ENCODE measurements at places on chromosomes 6 and 20. TPM values are rescaled to one million over a fixed set of nuclear protein-coding genes. Genes with fewer than 3 reads are reported as not detected.

- peak; percentile 96 for DNase-seq
These were observed 161.3 kb upstream of the AGPAT4 start for GRCh38 chr6:161434921-161435747.

DNA sequence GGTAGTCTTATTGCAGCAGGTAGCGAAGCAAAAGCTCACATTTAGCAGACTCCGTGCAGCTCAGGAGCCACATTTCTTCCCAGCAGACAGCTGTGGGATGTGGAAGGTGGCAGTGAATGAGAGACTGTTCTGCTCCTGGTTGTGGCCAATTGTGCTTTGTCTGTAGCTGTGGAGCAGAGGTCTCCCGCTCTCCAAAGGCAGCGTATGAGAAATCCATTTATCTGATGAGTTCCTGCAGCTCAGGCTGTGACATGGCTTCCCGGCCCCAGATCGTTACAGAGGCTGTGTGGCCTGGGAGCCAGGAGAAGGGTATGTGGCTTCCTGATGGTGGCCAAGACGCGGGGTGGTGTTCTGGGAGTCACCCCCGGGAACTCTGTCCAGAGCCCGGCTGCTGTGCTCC is 64.5 kb upstream of the KIF16B start:
- no peak for DNase-seq

- DNase-seq, result no peak
These were observed 6.3 kb upstream of the CSNK2A1 start for GRCh38 chr20:549722-550496.

DNA sequence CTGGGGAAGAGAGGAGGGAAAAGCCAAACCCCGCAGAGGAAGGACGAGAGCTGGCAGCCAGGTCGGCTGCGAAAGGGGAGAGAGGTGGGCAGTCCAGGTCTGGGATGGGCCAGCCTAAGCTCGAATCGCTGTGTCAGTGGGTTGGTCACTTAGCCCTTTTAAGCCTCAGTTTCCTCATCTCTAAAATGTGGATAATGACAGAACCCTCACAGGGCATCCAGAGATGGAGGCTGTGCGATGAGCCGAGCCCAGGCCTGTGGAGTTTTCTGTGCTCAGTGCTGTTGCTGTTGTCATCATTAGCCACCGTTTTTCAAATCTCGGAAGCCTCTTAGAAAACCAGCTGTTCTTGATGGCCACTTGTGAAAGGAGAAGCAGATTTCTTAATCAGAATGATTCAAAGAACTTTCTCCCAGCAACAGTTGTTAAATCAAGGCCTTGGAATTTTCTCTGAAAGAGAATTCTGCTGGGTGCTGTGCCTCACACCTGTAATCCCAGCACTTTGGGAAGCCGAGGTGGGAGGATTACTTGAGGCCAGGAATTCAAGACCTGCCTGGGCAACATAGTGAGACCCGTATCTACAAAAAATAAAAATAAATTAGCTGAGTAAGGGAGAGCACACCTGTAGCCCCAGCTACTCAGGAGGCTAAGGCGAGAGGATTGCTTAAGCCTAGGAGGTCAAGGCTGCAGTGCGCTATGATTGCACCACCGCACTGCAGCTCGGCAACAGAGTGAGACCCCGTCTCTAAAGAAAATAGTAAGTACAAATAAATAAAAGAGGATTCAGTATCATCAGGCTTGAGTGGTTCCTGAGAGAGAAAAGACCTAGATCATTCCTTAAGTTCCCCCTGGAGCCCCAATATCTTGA is 46.3 kb upstream of the ENTPD6 start:
- DNase-seq, result no peak

GRCh38 chr6:155050311-155050710 is 55.2 kb downstream of the TIAM2 start:
- DNase-seq, result no peak

DNA sequence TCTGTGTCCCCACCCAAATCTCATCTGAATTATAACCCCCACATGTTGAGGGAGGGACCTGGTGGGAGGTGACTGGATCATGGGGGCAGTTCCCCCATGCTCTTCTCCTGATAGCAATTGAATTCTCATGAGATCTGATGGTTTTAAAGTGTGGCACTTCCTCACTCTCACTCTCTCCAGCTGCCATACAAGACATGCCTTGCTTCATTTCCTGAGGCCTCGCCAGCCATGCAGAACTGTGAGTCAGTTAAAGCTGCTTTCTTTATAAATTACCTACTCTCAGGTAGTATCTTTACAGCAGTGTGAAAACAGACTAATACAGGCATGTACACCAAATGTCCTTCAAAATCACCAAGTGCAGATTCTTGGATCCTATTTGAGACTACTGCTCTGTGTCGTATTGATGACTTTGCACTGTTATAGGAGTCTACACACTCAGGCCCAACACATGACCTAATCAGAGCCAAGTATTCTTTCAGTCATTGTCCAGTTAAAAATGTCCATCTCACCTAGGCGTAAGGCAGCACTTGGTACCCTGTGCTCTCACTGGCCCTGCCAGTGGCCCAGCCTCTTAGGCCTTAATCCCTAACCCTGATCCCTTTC is 52.8 kb upstream of the UST start:
- no peak for DNase-seq

GRCh38 chr20:58005581-58006345 is 222.7 kb downstream of the ANKRD60 start:
- DNase-seq, result no peak

The RSPO3 gene
- total RNA-seq, result 53.9 TPM

DNA sequence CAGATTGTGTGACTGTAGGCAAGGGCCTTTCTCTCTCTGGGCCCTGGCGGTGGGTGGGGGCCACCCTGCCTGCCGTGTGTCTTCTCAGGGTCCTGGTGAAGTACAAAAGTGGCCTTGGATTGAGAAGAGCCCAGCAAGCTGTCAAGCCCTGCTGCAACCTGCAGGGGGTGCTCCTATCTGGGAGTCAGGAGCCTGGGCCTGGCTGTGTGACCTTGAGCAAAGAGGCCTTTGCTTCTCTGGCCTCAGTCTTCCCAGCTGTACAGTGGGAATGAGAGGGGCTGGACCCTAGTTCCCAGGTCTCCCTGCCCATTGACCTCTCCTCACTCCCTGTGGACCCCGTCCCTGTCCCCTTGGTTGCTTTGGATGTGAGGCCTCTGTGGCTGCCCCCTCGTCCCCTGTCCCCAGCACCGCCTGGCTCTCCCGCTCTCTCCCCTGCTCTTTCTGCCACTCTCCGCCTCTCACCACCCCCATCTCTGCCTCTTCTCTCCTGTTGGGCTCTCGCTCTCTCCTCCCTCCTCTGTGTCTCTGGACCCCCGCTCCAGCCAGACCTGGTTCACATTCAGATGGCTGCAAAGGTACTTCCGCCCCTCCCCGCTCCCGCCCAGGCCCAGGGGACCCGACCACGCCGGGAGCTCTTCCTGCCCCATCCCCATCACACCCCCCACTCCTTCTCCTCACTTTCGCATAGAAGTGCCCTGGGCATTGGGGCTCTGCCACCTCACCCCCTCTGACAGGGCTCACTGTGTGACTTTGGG is 46.7 kb downstream of the SRC start:
- peak; percentile 22 for DNase-seq

The HLA-DQB2 gene
- total RNA-seq, result not detected

DNA sequence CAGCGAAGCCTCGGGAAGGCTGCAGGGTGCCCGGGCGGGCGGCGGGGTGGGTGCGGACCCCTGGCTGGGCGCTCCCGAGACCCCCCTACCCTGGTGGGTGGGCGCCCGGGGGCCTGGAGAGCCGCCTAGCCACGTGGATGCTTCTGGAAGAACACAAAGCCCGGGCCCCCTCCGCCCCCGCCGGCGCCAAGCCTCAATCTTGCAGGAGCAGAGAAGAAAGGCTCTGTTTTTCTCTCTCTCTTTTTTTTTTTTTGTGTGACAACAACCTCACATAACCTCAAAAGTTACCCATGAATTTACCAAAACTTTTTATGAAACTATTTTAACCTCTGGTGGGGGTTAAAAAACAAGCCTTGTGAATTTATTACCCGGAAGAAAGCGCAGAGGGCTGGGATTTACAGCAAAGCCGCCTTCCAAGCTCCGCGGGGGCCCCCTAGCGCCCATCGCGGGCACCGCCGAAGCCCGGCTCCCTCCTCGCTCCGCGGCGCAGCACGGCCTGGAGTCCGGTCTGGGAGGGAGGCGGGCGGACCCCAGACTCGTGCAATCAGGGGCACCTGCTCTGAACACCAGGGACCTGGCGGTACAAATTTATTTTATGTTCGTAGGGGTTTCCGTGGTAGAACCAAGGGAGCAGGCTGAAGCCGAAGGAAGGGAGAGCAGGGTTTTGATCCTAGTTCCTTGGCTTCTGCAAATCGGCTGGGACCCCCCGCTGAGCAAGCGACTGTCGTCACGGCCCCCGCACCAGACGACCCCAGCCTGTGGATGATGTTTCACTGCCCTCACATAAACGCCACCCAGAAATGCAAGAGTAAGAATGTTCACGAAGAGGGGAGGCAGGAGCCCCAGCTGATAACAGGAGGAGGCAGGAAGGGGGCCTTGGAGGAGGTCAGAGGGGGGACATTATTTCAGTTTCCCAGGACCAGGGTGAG is 58.9 kb downstream of the ZNF831 start:
- peak; percentile 80 for DNase-seq

The SAMD3 gene
- total RNA-seq, result not detected

DNA sequence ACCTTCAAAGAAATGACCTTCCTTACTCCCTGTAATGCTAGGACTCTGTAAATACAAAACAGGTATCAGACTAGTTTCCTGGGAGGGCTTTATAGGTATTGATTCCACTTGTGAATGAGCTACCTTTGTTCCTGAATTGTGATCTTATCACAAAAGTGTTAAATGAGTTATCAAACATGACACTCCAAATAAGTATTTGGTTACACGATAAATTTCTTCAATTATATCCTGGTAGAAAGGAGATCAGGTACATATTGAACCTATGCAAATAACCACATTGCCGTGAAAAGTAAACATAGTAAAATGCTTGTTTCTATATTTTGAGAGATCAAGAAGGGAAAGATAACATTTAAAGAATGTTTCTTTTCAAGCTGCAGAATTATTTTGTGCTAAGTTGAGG is 285.3 kb downstream of the HIVEP2 start:
- DNase-seq, result no peak

DNA sequence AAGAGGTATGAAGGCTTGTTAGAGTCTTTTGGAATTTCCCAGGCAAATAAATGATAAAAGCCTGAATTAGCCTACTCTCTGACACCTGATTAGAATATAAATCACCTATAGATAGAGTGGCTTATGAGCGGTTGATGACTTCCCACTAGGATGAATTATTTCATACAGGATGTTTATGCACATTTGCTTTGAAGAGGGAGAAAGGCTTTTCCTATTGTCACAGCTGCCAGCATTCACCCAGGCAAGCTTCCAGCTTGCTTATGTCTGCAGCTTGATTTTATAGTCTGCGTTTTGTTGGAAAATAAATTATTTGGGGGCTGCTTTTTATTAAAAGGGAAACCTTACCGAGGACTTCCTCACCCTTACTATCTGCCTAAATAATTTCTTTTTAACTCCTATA is 51.3 kb upstream of the EIF2S2 start:
- no peak for DNase-seq

DNA sequence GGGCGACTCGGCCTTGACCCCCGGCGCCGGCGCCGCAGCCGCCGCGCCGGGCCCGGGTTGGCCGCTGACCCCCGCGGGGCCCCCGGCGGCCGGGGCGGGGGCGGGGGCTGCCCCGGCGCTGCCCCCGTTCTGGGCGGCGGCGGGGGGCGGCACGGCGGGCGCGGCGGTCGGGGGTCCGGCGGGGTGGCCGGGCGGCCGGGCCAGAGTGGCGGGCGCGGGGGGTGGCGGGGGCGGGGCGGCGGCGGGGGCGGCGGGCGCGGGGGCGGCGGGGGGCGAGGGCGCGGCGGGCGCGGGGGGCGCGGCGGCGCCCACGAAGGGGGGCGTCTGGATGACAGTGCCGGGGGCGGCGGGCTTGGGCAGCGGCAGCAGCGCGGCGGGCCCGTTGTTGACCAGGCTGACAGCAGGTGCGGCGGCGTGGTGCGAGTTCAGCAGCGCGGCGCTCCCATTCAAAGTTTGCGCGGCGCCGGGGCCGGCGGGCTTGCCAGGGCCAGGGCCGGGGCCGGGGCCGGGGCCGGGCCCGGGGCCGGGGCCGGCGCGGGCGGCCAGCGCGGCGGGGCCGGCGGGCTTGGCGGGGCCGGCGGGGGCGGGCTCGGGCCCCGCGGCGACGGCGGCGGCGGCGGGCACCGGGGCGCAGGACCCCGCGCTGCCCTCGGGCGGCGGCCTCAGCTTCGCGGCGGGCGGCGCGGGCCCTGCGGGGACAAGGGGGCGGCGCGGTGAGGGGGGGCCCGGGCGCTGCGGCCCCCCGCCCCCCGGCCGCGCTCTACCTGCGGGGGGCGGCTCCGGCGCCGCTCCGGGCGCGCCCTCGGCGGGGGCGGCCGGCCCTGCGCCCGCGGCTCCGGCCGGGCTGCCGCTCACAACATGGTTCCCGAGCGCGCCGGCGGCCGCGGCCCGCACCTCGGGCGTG is 659 bp downstream of the TAF4 start:
- peak; percentile 68 for DNase-seq

DNA sequence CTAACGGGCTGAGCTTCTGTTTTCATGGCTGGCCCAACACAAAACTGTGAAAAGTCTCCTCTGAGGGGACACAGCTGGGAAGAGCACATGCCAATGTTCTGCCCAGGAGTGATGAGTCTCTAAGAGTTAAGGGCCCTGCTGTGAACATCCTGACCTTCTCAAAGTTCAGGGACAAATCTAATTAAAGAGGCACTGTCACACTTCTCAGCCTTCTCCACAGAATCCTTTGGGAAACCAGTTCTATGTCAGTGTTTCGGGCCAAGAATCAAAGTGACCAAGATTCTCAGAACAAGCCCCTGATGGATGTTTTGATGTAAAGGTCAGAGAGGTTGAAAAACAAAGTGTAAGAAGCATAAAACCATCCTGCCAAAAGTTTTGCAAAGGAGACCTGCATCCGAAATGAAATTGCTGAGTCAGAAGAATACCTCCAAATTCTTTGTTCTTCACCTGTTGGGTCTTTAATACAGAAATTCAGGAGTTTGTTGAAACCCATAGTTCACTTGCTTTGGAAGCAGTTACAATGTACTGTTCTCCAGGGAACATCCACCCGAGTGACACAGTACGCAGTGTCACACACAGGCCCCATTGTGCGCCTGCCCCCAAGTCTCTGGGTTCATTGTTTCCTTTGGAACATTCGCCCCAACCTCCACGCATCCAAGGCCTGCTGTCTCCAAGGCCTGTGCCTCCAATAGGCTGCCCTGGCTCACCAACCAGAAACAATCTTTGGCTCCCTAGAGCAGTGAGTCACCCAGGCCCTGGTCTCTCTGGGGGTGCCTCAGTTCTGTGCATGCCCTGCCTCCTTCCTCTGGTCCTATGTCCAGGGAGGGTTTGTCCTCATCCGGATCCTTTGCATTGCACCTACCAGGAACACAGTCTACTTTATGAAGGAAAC is 65.5 kb upstream of the QKI start:
- DNase-seq, result no peak

Measured in cardiac muscle cell (in vitro differentiated cells and primary cell).